ENCODE measurements at places on chromosomes 4 and X.

DNA sequence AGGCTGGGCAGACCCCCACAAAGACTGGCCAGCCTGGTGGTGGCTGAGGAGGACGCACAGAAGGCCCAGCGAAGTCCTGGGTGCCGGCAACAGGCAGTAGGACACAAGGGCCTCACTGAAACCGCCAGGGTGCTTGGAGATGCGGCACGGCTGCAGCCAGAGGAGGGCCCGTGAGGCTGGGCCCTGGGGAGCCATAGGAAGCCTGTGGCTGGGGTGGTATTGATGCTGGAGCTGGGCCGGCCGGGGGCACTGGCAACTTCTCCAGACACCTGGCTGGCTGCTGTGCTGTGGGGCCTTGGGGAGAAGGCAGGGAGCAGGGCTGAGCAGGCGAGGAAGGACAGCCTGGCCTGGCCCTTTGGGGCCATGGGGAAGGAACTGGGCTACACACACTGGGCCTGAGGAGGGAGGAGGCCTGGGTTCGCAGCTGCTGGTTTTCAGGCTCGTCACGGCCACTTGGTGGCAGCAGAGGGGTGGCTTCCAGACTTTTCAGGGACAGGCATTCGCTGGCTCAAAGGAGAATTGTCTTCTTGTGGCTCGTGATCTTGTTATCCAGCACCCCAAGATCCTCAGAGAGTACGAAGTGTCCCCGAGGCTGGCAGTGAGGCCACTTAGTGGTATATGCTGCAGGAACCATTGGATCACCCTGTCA is 37.2 kb downstream of the ATP2B3 start:
- no peak for DNase-seq

- DNase-seq = no peak
Observed at GRCh38 chr4:18611026-18611425, 589.5 kb upstream of the LCORL start.

- no peak for DNase-seq
Observed at GRCh38 chr4:4267981-4268380, 20.0 kb upstream of the TMEM128 start.

- DNase-seq = no peak
Observed at GRCh38 chr4:163142246-163142645, 24.4 kb downstream of the NAF1 start.

- DNase-seq = no peak
Observed at GRCh38 chr4:176309046-176309445, 10.7 kb upstream of the SPCS3 start.

- peak; percentile 40 for DNase-seq
Observed at GRCh38 chr4:24105327-24106038, 215.6 kb upstream of the PPARGC1A start.

DNA sequence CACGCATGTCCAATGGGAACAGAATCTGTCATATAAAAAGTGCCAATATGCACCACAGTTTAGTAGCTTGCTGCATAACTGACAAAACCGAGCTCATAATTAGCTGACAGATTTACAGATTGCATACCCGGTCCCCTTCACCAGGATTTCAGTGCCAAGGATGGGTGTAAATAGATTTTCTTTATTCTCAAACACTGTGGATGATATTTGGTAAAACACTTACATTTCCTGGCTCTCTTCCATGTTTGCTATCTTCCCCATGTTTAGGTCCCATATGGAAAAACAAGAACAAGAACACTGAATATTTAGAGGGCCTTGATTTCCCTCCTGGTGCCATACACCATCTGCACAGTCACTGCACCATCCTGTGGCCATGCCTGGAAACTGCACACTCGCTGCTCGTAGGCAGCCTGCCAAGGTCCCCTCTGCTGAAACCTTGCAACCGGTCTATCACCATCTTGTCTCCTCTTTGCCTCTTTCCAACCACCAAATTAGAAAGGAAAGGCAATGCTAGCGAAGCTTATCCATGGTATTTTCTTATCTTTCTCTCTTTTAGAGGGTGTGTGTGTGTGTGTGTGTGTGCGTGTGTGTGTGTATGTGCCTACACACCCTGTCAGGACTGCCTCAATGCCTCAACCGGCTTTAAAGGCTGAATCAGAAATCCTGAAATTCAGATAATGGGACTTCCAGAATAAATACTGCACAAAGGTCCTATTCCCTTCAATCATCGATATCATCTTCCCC is 124.2 kb upstream of the MBNL3 start:
- DNase-seq = no peak

- no peak for DNase-seq
Observed at GRCh38 chr4:156672492-156673305, 298.9 kb downstream of the PDGFC start.

Data from smooth muscle cell of the brain vasculature (primary cell).